ENCODE measurements at places on chromosomes 4 and X.
A peak's percentile ranks its signal among the peaks of the same experiment; 100 is the strongest.

- no peak for DNase-seq
Observed at GRCh38 chr4:82529322-82529721, 32.5 kb downstream of the TMEM150C start.

DNA sequence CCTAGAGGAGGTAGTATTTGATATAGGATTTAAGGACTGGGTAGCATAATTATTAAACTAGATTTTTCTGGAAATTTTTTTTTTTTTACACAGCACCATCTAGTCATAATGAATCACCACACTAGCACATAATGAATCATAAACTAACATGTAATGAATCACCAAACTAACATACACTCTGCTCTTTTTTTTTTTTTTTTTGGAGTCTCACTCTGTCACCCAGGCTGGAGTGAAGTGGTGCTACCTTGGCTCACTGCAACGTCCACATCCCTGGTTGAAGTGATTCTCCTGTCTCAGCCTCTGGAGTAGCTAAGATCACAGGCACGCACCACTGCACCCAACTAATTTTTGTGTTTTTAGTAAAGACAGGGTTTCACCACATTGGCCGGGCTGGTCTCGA is 92.5 kb downstream of the FAM13A start:
- no peak for DNase-seq

- no peak for DNase-seq
Observed at GRCh38 chrX:147800663-147801062, 111.1 kb upstream of the FMR1 start.

DNA sequence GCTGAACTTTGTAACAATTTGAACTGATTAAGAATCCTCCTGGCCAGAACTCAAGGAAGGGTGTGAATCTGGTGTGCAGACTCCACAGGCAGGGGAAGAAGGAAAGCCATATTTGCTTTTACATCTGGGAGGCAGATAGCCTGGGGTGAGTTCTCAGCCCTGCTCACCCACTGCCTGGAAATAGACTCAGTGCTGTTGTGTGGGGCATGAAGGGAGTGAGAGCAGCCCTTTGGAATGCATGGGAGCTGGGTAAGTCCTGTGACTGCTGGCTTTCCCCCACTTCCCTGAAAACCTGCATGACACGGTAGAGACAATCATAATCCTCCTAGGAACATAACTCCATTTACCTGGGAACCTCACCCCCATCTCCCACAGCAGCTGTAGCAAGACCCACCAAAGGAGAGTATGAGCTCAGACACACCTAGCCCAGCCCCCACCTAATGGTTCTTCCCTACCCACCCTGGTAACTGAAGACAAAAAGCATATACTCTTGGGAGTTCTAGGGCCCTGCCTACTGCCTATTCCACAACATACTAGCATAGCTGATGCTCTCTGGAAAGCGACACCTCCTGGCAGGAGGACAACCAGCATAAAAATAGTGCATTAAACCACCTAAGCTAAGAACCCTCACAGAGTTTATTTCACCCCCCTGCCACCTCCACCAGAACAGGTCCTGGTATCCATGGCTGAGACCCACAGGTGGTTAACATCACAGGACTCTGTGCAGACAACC is 59.3 kb upstream of the UBQLN2 start:
- DNase-seq = no peak

DNA sequence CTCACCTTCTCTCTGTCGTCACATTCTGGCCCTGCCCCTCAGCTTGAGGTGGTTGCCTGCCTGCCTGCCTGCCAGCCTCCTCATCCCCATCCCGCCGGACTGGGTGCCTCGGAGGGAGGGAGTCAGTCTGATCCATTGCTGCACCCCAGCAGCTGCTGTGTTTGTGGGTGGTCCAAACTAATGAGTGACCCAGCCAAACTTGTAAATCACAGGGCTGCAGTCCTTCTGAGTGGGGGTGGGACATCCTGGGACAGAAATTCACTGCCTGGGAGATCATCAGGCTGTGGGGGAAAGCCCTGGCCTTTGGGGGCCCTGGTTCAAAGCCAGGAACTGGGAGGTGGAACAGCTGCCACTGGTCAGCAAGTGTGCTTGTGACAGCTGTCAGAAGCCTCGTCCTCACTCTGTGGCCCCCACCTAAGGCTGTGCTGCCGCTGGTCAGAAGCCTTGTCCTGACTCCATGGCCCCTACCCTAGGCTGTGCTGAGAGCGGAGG is 5.6 kb downstream of the GPR78 start:
- DNase-seq = no peak

- no peak for DNase-seq
Observed at GRCh38 chrX:154021131-154021611, 1.5 kb upstream of the IRAK1 start.

- DNase-seq = no peak
Observed at GRCh38 chrX:24253469-24253868, 60.4 kb downstream of the SUPT20HL2 start.

- DNase-seq = no peak
Observed at GRCh38 chr4:133550436-133550835, 401.3 kb downstream of the PCDH10 start.

DNA sequence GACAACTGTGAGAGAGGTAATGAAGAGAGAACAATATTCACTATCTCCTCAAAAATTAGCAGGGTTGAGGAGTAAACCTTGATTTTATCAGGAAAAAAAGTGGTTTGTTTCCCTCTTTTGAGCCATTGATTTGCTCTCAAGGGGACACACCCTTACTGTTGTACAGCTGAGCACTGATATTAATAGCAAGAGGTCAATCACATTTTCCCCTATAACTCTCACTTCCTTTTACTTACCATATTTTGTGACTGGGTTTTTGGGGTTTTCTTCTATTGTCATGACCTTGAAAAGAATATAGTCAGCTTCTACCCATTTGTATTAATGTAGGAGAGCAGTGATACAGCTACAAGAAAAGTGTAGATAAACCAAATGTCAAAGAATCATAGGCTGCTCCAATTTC is 70.2 kb upstream of the LONRF3 start:
- no peak for DNase-seq

GRCh38 chr4:30939069-30939468 is 218.9 kb downstream of the PCDH7 start:
- DNase-seq = no peak

- DNase-seq = no peak
Observed at GRCh38 chrX:85109235-85109634, 105.6 kb downstream of the APOOL start.

- DNase-seq = no peak
Observed at GRCh38 chrX:116170511-116170910, at the start of gene AGTR2. Gene AGTR2, plus strand, starts transcription at chrX:116170744. Its CDS starts 1,537 bp downstream, at chrX:116172281.

GRCh38 chr4:112853662-112854256 is 195.7 kb upstream of the ANK2 start:
- no peak for DNase-seq

DNA sequence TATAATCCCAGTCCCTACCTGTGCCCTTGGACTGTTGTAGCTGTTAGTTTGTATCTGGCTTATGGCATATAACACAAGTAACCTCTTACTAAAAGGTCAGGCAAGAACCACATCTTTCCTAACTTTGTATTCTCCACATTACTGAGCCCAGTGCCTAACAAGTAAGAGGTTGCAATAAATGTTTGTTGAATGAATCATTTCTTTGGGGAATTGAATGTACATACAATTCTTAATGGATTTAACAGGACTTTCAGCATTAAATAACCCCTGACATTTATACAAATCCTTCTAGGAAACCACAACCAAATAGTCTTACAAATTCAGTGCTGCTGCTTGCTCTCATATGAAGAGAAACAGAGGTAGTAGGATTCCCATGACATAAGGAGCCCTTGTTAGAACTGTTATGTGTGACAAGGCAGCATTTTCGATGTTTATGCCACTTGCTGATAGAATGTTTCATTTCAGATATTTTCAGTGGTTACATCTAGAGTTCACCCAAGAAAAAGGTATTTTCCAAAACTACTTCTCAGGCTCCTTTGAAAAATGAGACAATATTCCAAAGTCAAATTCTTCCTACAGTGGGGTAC is 62.0 kb downstream of the MBNL3 start:
- no peak for DNase-seq

- no peak for DNase-seq
Observed at GRCh38 chr4:150251752-150252190, 173.5 kb downstream of the DCLK2 start.

- no peak for DNase-seq
Observed at GRCh38 chr4:101089168-101089567, 258.2 kb downstream of the PPP3CA start.

GRCh38 chrX:103681443-103681842 is 5.1 kb downstream of the MORF4L2 start:
- no peak for DNase-seq

DNA sequence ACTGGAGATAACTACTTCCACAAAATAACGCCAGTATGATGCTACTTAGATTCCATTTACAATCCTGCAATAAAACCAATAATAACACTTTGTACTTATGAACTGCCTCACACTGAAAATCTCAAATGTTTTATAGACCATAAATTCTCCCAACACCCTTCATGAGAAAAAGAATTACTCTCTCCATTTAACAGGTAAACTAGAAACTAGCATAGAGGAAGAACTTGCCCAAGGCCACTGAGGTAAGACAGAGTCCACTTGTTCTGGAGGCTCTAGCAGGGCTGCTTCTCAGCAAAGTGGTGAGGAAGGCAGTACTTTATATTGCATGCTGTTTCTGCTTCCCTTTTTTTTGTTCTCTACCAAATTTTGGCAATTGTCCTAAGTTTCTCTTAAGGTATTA is 11.5 kb upstream of the BMP3 start:
- no peak for DNase-seq

DNA sequence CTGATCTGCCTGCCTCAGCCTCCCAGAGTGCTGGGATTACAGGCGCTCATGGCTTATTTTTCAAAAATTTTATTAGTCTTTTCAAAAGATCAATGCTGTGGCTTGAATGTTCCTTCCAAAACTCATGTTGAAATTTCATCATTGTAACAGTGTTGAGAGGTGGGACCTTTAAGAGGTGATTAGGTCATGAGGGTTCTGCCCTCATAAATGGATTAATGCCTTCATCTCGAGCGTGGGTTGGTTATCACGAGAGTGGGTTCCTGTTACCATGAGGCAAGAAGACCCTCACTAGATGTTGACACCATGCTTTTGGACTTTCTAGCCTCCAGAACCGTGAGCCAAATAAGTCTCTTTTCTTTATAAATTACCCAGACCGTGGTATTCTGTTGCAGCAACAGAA is 30.3 kb downstream of the EIF2S3 start:
- no peak for DNase-seq

DNA sequence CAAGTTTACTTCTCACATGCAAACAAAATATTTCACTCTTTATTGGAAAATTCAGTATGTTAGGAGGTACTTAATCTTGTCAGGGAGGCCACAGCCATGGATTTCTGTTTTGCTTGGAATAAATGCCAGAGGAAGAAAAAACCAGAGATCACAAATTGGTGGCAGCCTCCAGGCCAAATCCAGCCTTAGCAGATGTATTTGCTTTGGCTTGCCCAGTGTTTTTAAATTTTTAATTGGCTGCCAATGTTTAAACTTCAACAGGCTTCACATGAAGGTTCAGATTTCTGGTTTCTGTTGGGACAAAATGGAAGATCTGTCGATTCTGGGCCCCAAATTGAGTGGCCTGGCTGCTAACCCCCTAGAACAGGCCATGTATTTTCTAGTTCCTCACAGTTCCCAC is 19.2 kb downstream of the YY2 start:
- DNase-seq = no peak

DNA sequence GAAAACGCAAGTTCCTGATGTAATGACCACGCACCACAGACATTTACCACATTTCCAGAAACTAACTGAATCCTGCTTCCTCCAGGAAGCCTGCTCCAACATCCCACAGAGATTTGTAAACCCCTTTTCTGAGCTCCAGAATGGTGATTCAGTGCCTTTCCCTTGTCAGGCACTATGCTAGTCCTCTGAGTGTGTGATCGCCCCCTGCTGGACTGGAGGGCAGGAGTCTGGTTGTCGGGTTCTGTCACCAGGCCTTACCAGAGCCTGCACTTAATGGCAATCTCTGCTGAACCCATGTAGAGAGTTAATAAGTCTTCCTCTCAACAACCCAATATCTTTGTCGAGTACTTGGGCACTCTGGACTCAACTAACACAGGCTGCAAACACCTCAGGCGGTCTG is 14.5 kb upstream of the KDM5C start:
- peak; percentile 19 for DNase-seq

GRCh38 chrX:37783305-37783704 is 3.4 kb downstream of the CYBB start:
- no peak for DNase-seq

DNA sequence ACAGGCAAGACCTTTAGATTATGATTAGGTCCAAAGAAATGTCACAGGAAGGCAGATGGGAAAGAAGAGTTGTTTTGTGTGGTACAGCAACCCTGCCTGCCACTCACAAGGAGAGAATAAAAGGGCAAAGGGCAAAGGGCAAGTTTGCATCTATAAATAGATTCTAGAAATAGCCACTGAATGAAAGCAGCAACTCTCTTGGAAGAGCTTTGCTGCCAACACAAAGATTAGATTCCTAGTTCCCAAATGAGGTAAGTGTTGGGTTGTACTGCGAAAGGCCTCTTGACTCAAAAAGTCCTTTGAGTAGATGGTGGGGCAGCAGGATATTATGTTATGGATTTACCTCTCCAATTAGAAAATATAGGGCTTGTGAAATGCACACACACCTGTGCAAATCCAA is 61.2 kb downstream of the MOSPD2 start:
- no peak for DNase-seq

All from stimulated activated CD8-positive, alpha-beta memory T cell treated with anti-CD3 and anti-CD28 coated beads, Interleukin-15, amount 100 ng/mL, for 48 hours (primary cell).